ENCODE measurements at places on chromosomes 4 and X.

GRCh38 chrX:24918715-24919114 is 97.0 kb downstream of the ARX start:
- DNase-seq, result no peak

DNA sequence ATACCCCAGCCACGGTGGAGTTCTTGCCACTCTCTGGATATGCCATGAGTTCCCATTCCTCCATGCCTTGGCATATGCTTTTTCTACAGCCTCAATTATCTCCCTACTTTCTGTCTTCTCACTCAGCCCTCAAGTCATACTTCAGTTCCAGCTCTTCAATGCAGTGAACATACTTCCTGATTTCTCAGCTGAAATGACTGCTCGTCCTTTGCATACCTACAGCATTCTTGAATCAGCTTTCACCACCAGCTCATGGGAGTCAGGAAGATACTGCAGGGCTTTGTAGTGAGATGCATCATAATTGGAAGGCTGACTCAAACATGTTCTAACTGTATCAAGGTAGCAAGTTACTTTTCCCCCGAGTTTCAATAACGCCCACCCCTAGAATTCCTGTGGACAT is 118.4 kb downstream of the APBB2 start:
- DNase-seq, result no peak

DNA sequence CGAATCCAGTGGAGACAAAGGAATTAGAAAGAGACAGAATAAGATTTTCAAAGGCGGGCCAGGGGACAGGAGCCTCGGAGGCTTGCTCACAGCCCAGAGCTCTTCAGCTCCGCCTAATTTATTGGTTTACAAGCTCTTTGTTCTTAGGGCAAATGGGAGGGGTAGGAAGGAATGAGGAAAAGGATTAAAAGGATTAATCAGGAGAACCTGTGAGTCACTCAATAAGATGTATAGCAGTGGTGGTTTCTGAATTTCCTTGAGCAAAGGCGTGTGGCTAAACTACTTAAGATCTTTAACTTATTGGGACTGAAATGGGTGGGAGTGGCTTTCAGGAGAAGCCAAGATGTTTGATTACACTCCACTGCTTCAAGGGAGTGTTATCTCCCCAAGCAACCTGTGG is 456.0 kb upstream of the SPANXN1 start:
- DNase-seq, result no peak

DNA sequence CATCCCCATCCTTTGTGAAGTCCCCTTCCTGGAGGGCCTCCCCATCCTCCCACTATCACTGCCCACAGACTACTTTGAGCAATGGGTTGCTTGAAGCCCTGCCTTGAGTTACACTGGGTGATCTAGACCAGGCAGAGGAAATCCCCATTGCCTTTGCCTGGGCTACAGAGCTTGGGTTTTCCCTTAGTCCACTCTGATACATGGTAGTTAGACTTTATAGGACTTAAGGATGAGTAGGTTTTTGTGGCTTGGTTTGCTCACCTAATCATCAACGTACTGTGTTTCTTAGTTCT is 56.6 kb downstream of the TMEM131L start:
- no peak for DNase-seq

DNA sequence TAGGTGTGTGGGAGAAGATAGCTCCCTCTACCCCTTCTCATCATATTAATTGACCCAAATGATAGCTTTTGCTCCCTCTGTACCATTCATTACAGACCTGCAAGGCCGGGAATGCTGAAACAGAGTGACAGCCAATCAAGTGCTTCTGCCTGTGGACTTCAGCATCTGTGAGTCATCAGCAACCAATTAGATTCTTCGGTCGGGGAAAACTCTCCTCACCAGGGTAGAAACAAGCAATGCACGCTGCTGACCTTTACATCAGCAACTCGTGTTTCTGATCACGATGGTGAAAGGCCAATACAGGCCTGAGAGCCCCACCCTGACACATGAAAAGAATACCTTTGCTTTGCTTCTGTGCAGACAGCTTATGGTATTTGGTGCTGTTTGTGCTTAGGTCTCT is 347.2 kb upstream of the DDX53 start:
- no peak for DNase-seq

DNA sequence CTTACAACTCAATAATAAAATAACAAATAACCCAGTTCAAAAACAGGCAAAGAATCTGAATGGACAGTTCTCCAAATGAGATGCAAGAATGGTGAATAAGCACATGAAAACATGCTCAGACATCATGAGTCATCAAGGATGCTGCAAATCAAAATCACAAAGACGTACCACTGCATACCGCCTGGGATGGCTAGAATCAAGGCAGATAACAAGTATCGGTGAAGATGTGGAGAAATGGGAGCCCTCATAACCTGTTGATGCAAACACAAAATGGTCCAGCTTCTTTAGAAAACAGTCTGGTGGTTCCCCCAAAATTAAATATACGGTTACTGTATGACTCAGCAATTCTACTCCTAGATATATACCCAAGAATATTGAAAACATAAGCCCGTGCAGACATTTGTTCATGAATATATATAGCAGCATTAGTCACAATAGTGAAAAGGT is 32.5 kb downstream of the AKAP4 start:
- no peak for DNase-seq

DNA sequence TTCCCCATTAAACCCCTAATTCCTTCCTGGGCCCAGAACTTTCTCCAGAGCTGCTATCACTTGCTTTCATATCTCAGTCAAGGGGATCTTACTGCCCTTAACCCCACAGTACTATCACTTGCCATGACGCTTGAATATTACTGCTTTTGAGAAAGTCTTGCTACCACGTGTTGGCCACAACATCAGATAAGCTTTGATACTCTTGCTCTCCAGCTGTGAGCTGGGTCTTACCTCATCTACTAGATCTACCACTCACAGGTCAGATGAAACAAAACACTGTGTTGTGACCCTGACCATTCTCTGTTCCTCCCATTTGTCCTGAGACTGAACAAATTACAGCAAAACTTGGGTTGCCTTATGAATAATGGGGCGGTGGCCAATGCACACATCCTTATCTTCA is 12.1 kb upstream of the TAPT1 start:
- DNase-seq, result no peak

GRCh38 chr4:127783955-127784770 is 2.0 kb downstream of the HSPA4L start:
- DNase-seq, result no peak

DNA sequence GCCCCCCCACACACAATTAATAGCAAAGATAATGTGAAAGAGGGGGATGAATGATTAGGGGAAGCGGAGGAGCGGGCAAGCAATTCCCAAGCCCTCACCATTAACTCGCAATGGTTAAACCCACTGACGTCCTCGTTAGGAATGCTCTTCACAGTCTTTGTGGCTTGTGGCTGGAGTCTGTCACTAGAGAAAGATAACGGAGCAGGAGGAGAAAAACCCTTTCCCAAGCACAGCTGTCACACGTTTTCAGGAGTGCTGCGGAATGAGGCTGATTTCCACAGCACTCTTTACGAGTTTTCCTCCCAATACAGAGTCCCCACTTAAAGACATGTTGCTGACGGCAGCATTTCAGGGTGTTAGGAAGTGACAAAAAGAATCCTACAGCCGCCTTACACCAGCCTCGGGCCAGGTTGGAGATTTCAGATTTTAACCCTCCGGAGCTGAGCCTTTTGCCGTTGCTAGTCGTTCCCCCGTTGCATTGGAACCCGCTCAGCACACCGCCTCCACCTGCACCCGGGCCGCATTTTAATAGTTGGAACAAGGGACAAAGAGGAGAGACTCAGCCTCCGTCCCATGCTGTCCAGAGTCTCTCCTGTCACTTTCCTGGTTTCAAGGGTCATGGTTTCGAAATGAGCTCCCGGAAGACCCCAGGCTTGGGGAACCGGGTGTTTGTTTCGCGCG is 92.2 kb downstream of the GEMIN8 start:
- no peak for DNase-seq

DNA sequence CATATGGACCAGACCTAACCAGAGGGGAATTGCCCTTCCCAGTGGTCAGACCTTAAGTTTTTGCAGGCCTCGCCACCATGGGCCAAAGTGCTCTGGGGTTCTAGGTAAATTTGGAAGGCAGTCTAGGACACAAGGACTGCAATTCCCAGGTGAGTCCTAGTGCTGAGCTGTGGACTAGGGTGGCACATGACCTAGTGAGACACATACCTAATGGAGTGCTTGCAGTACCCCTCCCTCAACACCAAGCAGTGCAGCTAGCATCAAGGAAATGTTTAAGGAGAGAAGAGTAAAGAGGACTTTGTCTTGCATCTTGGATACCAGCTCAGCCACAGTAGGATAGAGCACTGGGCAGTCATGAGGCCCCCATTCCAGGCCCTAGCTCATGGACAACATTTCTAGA is 60.8 kb downstream of the BRCC3 start:
- DNase-seq, result no peak

- DNase-seq, result no peak
These were observed 378.5 kb upstream of the CT83 start for GRCh38 chrX:116841290-116841689.

GRCh38 chr4:94695384-94695783 is 62.4 kb upstream of the BMPR1B start:
- no peak for DNase-seq

DNA sequence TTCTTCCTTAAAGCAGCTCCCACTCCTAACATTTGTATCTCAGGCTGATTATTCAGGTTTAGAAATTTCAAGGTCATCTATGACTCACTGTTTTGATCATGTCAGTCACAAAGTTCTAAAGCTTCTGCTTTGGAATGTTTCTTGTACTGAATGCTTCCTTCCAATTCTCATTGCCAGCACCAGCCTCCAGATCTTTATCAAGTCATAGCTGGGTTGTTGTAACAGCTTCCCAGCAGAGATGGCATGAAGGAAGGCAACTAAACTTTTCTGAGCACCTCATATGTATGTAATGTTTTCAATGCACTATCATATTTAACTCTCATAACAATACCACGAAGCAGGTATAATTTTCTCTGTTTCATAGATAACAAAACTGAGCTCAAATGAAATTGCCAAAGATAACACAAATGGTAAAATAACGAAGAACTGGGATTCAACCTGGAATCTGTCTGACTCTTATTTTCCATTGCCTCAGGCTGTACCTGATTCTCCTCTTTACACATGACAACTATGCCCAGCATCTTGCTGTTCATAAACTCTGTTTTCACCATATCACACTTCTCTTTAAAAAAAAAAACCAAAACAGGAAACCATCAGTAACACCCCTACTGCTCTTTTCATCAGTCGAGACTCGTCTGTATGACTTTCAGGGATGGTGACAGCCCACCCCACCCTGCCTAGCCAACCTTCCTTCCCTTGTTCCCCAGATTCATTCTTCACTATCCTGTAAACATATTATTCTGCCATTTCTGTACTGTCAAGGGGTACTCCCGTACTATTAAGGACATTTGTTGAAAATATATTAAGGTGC is 13.4 kb downstream of the TRPC3 start:
- no peak for DNase-seq

DNA sequence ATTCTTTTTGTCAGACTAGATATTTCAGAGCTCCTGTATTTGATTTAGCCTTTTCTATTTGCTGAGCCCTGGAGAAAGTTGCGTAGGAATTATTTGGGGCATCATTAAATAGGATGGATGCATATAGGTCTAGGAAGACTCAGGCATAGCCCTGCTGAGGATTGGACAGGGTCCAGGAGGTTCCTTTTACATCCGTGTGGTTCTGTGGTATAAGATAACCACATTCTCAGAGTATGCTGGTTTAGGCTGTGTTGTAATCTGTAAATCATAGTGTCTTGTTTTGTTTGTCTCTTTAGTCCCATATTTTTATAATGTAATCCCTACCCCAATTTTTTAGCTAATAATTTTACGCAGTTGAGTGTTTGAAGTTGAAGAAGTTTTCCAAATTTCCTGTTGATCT is 513.7 kb downstream of the RPA4 start:
- DNase-seq, result no peak

- no peak for DNase-seq
These were observed 1.4 kb downstream of the COX7B start for GRCh38 chrX:77900688-77901087.

- no peak for DNase-seq
These were observed 9.1 kb upstream of the VCX3B start for GRCh38 chrX:8455557-8455956.

GRCh38 chr4:109434007-109434971 is 674 bp downstream of the SEC24B start:
- no peak for DNase-seq

- DNase-seq, result no peak
These were observed 165.3 kb upstream of the PRDX4 start for GRCh38 chrX:23501974-23502373.

GRCh38 chr4:145003675-145004074 is 94.3 kb downstream of the ANAPC10 start:
- no peak for DNase-seq

DNA sequence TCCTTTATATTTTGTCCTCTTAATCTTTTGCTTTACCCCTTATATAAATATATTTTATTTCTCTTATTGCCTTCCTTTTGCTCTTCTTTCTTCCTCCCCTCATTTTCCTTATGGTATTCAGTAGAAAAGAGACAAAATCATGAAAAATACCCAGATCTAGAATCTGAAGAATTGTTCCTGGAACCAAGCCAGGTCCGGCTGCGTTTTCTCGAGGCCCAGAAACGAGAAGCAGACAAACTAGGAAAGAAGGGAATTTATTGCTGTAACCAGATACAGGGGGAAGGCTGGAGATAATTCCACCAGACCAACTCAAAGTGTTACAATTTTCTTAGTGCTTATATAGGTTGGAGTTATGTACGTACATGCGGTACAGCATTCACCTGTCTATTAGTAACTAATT is 328.7 kb downstream of the GABRG1 start:
- no peak for DNase-seq

DNA sequence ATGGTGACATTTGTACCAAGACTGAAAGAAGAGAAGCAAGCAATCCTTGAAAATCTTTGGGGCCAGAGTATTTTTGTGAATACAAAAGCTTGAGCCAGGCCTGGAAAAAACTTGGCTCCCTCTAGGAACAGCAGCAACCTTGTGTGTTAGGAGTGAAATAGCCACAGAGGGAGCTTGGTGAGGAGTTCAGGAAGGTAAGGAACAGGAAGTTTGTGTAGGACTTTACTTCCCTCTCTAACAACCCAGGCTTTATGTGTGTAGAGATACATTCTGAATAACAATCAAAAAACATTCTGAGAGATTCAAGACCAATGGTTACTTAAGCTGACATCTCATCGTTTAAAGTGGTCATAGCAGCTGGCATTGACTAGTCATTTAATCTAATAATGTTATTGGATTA is 668.5 kb downstream of the PCDH18 start:
- DNase-seq, result no peak

DNA sequence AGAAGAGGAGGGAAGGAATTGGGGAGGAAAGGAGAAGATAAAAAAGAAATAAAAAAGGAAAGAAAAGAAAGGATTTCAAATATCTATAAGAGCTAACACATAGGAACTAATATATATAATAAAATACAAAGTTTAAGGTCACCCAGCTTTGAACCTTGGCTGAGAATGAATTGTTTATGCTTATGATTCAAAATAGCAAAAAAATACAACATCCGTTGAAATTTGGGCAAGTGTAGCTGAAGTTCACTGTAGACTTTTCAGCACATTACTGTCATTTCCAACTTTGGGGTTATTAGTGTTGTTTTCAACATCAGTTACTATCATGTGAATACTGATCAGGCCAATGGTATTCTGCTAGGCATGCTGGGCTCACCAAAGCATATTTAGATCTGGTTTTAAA is 395.2 kb upstream of the INTU start:
- no peak for DNase-seq
